ENCODE measurements at places on chromosomes 3 and 15.
A peak's percentile ranks its signal among the peaks of the same experiment; 100 is the strongest.

GRCh38 chr15:70778258-70779076 lies 15.1 kb upstream of the UACA start:
- peak; percentile 64 for DNase-seq

DNA sequence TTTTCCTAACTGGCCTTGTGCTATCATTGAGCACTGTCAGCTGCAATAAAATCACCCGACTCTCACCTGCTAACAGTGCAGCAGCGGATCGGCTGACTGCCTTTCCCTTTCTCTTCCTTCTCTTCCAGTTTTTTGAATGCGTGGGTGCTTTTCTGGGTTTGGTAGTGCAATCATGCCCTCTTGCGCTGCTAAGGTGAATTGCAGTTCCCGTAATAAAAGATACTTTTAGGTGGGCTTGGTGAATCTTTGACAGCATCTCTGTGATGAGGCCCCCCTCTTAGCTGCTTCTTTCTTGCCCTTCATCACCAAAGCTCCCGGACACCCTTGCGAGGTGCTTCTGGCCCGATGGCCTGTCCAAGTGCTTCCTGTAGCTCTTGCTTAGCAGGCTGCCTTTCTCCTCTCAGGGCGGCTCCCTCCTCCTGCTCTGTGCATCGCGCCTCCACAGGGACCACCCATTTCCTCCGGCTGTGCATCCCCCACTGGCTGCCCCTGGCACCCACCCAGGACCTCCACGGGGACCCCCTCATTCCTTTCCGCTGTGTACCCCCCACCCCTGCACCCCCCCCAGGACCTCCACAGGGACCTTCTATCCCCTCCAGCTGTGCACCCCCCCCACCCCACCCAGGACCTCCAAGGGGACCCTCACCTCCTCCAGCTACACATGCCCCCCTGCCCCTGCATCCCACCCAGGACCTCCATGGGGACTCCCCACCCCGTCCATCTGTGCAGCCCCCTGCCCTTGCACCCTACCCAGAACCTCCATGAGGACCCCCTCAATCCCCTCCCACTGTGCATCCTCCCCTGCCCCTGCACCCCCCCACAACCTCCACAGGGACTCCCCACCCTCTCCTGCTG lies 50.8 kb upstream of the RPL32 start:
- peak; percentile 71 for DNase-seq

DNA sequence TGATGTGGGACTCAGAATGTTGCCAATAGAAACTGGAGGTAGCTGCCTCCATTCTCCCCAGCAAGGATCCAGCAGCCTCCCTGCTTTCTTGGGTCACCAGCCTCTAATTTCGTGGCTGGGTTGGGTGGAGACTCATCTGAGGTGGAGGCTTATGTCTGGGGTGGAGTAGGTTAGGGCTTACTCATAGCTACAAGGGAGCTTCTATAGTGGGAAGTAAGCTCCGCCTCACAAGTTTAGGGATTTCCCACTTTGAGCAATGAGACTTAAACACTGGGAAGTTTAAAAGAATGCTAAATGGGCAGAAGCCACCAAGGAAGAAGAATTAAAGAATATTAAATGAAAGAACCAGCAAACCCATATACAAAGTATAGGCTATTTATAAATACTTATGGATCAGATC lies 63.8 kb downstream of the GJD2 start:
- peak; percentile 27 for DNase-seq

DNA sequence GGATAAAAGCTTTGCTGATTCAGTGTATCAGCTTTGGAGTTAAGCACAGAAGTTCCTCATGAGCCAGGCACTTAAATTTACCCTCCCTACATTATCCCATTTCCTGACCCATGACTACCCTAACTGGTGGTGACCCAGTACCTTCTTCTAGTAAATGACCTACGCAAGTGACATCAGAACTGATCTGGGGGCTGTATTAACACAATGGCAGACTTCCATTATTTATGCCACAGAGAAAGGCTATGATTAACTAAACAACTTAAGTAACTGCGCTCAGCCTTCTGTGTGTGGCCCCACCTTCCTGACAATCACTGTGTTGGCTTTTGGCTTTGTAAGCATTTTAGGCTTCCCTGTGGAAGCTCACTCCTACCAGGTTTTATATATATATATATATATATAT lies 1.9 kb downstream of the MB21D2 start:
- DNase-seq: peak; percentile 39

DNA sequence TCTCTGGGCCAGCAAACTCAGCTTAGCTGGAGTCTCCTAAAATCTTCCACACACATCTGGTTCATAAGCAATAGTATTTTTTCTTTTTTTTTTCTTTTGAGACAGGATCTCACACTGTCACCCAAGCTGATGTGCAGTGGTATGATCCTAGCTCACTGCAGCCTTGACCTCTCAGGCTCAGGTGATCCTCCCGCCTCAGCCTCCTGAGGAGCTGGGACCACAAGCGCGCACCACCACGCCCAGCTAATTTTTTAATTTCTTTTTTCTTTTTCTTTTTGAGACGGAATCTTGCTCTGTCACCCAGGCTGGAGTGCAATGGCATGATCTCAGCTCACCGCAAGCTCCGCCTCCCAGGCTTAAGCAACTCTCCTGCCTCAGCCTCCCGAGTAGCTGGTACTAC lies 34.3 kb downstream of the RNU5B-1 start:
- no peak for DNase-seq

GRCh38 chr3:58924578-58924977 lies 125.2 kb downstream of the CFAP20DC start:
- peak; percentile 59 for DNase-seq

Measured in fibroblast of mammary gland (primary cell).